SK-N-SH (cell line): ENCODE measurements at places on chromosomes 6 and 20. TPM values are rescaled to one million over a fixed set of nuclear protein-coding genes. Genes with fewer than 3 reads are reported as not detected.

DNA sequence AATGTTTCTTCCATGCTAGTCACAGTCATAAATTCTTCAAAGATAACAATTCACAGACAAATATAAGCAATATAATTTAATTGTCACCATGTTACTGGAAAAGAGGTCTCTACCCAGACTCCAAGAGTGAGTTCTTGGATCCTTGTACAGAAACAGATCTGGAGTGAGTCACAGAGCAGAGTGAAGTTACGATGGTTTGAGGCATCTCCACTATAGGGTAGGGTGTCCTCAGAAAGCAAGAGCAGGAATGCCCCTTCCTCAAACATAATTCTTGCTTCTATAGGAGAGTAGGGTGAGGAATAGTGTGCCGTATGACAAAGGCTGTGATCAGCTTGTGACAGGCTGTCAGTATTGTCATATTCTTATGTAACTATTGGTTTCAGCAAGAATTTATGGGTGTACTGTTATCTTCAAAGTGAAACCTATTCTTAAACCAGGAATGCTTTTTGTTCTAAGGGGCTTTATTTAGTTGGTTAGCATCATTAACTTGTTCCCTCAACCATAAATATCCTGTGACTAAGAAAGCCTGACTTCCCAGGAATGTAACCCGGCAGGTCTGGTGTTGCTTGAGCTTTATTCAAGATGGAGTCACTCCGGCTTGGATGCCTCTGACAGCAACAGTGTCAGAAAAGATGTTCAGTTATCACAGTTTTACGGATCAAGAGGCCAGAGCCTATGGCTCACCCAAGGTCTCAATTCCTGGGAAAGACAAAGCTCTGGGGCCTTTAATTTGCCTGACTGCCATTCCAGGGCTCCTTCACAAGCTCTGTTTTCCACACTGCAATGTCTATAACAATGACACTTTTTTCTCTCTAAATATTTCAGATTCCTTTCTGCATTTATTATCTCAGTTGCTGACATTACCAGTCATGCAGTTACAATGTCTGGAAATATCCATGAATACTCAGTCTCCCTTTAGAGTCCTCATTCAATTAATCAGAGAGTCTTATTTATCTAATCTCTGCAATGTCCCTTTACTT, 298.6 kb downstream of the C6orf118 start:
- DNase-seq, result no peak

- DNase-seq, result no peak
Observed at GRCh38 chr6:24426729-24427446, 24.2 kb downstream of the MRS2 start.

Gene GPR63
- 0.53 and 0.73 TPM in 2 replicates for polyA plus RNA-seq

- DNase-seq, result no peak
Observed at GRCh38 chr6:107862383-107862782, 38.3 kb upstream of the SCML4 start.

Gene ELOVL4
- 1.6 and 1.9 TPM in 2 replicates for polyA plus RNA-seq

DNA sequence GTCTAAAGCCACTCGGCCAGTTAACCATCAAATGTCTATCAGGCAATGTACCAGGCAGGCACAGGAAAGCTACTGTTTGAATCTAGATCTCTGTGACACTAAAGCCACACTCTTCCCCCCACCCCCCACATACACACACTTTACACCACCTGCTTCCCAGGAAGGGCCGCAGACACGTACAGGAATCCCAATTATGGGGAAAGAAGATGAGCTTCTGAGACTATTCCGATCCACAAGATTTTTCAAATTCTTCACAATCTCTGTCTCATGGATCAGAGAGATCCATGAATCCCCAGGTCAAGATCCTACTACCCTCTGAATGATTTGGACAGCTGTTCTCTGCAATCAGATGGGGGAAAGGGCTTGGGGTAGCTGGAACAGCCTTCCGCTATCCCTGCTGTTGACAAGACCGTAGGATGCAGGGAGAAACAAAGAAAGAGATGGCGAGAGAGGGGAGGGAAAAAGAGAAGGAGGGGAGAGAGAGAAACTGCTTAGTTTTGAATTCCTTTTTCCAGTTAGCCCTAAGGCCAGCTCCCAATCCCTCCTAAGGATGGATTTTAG, 25.4 kb upstream of the RIMS4 start:
- no peak for DNase-seq

DNA sequence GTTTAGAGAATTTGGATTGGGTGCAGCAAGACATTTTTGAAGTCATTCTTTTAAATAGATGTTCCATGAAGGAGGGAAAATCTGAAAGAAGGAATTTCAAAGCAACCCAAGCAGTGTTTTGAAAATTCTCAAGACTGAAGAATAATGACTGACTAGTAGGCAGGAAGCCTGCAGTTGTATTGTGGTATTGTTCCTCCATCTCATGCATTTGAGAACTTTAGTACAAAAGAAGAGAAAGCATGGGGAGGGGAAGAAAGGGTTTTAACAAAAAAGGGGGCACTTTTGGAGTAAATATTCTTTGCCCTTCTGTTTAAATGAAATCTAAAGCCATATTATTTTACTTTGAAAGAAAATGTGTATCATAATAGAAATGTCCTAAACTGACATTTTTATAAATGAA, 6.6 kb downstream of the NCOA3 start:
- DNase-seq, result no peak
